Stimulated activated naive CD8-positive, alpha-beta T cell treated with anti-CD3 and anti-CD28 coated beads, Interleukin-15, Interleukin-2, amounts not matched to agents 100 U/mL and 50 U/mL, for 24 hours (primary cell): ENCODE measurements at places on chromosomes 1 and 21.
A peak's percentile ranks its signal among the peaks of the same experiment; 100 is the strongest.

DNA sequence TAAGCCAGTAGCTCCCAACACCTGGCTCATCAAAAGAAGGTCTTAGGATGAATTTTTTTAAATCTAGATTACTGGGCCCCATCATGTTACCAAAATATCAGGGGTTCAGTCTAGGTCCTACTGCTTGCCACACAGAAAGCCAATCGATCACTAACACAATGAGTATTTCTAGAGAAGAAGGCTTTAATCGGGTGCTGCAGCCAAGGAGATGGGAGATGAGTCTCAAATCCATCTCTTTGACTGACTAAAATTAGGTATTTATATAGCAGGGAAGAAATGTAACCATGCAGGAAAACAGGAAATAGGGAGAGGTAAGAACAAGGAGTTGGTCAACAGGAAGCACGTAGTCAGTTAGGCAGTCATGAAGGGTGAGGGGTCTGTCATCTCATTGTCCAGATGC lies 288.2 kb downstream of the CEP170 start:
- no peak for DNase-seq

DNA sequence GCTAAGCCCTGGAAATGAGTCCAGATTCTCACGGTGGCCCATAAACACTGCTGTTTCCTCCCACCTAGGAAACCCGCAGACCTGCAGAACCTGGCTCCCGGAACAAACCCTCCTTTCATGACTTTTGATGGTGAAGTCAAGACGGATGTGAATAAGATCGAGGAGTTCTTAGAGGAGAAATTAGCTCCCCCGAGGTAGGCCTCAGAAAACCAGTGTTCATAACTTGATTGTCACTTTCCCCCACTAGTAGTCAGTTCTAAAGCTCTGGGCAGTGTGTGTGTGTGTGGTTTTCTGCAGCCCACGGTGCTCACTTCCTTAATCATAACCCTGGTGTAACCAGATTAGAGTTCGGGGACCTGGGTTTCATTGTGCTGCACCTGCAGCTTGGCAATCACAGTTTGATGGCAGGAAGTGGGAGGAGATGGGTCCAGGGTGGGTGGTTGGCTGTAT lies 39.1 kb downstream of the CLIC6 start:
- peak; percentile 36 for DNase-seq

- no peak for DNase-seq
Observed at GRCh38 chr1:87307306-87307705, 21.4 kb upstream of the LMO4 start.

- no peak for DNase-seq
Observed at GRCh38 chr21:45253633-45254459, 33.8 kb downstream of the POFUT2 start.

DNA sequence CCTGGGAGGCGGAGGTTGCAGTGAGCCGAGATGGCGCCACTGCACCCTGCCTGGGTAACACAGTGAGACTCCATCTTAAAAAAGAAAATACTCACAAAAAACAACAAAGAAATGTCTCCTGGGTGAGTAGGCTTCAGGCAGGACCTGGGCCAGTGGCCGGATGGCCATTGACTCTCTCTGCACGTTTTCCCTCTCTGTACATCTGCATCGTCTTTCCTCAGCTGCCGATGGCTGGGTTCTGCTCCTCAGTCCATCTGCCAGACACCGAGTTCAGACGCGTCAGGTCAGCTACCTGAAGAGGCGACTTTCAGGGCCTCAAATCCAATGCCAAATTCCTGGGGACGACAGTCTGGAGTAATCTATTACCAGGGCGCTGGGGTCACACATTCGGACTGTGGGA lies 199.3 kb downstream of the CAMTA1 start:
- DNase-seq = no peak

- no peak for DNase-seq
Observed at GRCh38 chr1:47407481-47407880, 8.6 kb upstream of the FOXE3 start.

- DNase-seq = no peak
Observed at GRCh38 chr1:21192284-21192683, 15.6 kb upstream of the EIF4G3 start.

DNA sequence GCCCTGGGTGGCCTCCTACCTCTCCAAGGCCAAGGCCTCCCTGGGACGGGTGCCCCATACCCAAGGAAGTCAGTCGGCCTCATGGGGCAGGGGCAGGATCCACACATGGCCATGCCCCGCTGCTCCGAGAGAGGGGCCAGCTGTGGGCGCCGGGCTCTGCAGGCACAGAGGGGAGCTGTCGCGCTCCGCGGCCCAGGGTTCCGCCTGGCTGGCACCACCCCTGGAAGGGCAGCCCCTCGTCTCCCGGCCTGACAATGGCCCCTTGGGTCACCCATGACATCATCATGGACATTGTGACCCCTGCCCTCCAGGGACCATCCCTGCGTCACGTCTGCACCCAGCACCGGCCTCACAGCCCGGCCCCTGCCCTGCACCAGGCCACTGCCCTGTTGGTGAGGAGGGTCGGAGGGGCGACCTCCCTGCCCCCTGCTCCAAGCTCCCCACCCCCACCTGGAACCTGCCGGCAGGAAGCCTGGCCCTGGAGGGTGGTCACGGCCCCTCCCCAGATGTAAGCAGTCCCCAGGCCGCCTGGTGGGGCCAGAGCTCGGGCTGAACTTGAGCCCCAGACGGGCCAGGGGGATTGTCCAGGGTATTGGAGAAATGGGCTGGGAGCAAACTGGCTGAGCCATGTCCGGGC lies 5.8 kb downstream of the TTLL10 start:
- no peak for DNase-seq

DNA sequence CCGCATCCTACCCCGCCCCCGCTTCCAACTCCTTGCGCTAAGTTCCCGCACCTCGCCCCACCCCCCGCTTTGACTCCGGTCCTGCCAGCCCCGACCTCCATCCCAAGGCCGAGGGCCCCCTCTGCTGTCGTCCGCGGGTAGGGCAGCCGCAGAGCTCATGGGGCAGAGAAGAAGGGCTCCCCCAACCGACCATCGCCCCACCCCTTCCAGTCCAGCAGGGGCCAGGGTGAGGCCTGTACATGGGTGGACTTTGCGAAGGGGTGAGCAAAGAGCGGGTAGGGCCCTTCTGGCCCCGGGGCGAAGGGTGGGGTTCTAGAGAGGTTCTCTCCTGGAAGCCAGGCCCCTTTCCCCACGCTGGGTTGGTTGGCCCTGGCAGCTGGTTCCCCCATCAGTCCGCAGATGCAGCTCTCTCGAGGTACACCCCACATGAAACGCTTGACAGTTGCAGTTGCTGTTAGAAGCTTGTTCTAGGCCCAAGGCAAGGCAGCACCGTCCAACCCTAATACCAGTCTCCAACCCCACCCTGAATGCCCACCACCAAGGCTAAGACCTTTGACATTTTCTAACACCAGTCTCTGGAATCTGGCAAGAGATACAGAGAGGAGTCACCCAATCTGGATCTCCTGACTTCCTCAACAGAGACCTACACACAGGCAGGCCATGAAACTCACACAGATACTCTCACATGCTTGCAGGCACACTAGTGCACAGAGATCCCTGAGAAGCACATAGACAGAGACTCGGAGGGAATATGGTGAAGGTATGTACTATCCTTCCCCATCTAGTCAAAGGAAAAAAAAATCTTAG lies 25.3 kb upstream of the ADGRB2 start:
- peak; percentile 99 for DNase-seq

- DNase-seq = no peak
Observed at GRCh38 chr1:53400761-53401674, 58.2 kb upstream of the DMRTB1 start.

GRCh38 chr1:117607471-117607870 lies 1.6 kb downstream of the TENT5C start:
- DNase-seq = peak; percentile 39

DNA sequence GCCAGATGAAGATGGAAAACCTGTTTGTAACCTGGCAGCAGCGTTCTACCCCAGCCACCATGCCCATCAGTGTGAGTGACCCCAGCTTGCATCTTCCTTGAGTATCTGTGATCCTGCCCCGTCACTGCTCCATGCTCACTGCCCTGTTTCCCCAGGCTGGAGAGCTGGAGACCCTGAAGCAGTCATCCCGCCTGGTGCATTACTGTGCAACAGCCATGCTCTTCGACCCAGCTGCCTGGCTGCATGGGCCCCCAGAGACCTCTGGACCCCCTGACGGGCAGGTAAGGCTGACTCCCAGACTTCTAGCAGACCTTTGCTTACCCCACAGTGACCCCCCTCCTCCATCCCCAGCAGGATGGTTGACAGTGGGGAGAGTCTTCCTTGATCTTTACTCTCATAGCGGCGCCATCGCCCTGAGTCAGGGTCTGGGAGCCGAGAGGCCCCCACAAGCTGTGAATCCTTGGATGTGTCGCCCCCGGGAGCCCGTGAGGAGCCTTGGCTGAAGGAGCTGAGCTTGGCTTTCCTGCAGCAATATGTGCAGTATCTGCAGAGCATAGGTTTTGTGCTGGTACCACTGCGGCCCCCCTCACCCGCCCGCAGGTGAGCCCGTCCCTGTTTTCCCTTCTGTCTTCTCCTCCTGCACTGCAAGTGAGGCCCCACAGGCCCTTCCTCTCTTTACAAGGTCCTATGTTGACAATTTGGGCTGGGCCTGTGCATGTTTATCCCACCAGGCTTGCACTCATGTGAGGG lies 10.4 kb downstream of the HYI start:
- no peak for DNase-seq

DNA sequence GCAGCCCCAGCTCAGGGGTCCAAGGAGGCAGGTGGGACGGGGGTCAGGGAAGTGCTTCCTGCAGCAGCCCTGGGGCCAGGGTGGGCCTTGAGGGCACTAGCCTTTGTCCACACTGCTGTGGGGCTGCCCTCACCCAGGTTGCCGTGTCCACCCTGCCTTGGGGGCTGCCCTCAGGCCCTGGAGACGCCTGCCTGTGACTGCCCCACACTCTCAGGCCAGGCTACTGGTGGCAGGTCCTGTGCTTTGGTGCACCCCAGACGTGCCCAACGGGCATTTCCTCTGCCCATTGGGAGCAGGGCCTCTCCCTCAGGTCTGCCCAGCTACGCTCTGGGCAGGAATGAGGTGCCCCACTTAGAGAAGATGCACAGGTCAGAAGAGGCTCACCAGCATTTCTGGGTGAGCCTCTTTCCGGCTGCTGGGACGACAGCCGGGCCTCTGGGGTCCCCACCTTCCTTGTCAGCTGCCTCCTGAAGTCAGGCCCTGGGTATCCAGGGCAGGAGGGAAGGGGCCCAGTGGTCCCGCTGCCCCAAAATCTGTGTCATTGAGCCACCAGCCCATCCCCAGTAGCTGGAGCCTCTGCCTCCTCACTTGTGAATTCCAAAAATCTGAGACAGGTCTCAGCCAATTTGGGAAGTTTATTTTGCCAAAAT lies 2.7 kb upstream of the MMEL1 start:
- DNase-seq = no peak

- no peak for DNase-seq
Observed at GRCh38 chr21:38327984-38328383, 71.2 kb downstream of the KCNJ15 start.
